Kasumi-1 (cell line): ENCODE measurements at places on chromosomes 11 and 22.

GRCh38 chr11:116424615-116425261, 348.0 kb downstream of the BUD13 start:
- DNase-seq = no peak

GRCh38 chr11:73854680-73855079, 22.0 kb downstream of the COA4 start:
- no peak for DNase-seq

GRCh38 chr11:66875378-66875777, 18.5 kb downstream of the LRFN4 start:
- no peak for DNase-seq

DNA sequence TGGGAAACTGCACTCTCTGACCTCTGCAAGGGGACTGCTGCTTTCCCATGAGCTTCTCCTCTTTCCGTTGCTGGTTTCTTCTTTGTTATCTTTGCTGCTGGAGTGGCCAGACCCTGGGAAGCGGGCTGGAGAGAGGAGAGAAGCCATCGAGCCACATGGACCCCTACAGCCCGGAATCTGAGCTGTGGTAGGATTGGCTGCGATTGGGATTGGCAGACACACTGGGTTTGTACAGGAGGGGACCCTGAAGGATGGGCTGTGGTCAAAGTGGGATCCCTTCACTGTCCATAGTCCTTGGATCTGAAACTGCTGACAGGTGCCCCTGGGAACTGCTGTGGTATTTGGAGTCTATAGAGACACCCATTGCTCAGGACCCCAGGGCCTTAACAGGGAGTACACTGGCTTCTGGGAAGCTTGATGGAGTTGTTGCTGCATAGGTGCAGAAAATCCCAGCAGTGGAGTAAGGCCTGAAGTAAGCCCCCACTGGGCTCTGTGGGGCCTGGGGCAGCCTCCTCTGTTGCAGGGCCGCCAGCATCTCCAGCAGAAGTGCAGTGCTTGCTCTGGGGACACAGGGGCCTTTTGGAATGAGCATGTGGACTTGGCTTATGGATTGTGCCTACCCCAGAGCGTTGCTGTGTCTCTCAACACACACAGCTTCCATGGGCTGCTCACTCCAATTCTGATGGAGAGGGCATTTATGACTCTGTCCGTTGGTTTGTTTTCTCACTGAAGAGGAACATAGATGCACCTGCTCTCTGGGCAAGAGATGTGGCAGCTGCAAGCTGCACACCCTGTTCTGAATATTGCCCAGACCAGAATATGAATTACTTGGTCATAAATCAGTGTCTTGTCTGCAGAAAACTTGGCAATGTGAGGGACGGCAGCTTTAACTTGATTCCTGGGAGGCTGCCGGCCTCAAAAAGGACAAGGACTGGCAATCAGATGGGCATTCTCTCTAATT, 32.0 kb downstream of the BCR start:
- no peak for DNase-seq

GRCh38 chr11:100867606-100868005, 180.5 kb downstream of the ARHGAP42 start:
- DNase-seq = no peak

GRCh38 chr11:76713499-76713898, 43.0 kb upstream of the LRRC32 start:
- DNase-seq = no peak
